ENCODE measurements at places on chromosomes 4 and X.

DNA sequence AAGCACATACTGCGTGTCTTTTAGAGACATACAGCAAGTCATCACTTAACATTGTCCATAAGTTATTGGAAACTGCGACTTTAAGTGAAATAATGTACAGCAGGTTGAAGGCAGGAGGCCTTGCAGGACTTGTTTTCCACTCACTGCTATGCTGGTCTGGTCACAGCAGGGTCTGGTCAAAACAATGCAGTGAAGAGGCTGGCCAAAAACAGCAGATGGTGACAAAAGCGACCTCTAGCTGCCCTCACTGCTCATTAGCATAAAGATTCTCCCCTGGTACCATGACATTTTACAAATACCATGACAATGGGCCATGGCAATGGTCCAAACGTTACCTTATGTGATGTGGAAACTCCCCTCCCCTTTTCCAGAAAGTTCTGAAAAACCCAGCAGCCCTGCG lies 1283.6 kb downstream of the FSTL5 start:
- no peak for DNase-seq

- no peak for DNase-seq
Observed at GRCh38 chr4:152310257-152310656, 225.6 kb downstream of the FBXW7 start.

- no peak for DNase-seq
Observed at GRCh38 chrX:2483398-2484060, 17.2 kb downstream of the DHRSX start.

DNA sequence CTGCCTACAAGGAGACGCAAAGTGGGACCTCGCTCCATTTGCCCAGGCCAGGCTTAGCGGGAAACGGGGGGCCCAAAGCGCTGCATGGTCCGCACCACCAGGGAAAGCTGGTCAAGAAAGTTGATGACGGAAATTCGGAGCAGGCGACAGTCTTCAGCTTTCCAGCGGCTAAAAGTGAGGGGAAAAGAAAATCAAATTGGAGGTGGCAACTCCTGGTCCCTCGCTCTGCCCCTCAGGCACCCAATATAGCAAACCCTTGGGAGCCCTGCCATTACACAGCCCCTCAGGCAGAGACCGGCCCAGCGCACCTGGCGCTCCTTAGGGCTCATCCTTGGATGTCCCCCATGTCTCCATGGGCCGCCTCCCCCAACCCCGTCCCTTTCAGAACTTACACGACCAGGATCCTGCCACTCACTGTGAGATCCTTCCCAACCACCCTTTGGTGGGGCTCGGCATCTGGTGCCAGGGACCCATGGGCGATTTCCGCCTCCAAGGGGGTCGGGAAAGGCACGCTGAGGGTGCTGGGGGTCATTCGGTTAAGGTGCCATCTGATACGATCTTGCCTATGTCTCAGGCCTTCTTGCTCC lies 1.1 kb downstream of the LAGE3 start:
- no peak for DNase-seq

- DNase-seq: no peak
Observed at GRCh38 chrX:149713279-149714050, 1.6 kb downstream of the MAGEA11 start.

DNA sequence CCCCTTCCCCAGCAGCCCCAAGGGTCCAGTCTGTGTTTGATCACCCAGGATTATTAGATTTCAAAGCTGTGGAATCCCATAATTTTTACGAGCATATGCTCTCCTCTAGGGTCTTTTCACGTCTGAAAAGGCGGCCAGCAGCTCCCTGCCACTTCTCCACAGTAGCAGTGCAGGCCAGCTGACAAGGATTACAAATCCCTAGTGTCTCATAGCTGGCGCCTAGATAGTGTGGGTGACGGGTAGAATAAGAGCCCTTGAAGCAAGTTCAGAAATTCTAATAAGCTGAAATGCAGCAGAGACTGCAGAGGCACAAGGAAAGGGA lies 79.4 kb downstream of the RLIM start:
- no peak for DNase-seq

GRCh38 chr4:115749404-115749803 lies 636.0 kb upstream of the NDST4 start:
- no peak for DNase-seq

DNA sequence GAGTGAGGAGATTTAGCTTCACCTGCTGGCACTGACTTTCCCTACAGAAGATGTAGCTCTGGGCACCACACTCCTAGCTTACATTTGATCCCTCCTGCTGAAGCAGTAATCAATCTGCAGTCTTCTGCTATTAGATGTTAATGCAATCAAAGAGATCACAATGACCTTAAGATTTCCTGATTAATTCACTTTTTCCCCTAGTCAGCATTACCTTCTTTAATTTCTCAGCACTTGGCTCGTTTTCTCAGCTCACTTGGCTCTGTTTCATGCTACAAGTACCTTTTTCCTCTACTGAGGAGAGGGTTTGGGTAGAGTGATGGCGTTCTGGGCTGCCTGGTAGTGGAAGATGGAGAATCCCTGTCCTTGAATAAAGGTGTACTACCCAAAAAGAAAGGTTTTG lies 113.0 kb upstream of the PAK3 start:
- no peak for DNase-seq

GRCh38 chr4:168646001-168646768 lies 149.3 kb downstream of the PALLD start:
- no peak for DNase-seq

- no peak for DNase-seq
Observed at GRCh38 chr4:106149026-106149425, 167.0 kb downstream of the TBCK start.

- no peak for DNase-seq
Observed at GRCh38 chrX:69107231-69107739, 58.0 kb downstream of the PJA1 start.

- DNase-seq: no peak
Observed at GRCh38 chrX:129139837-129140598, 383.3 kb downstream of the SMARCA1 start.

- peak; percentile 14 for DNase-seq
Observed at GRCh38 chrX:40468033-40468846, 112.5 kb upstream of the ATP6AP2 start.

DNA sequence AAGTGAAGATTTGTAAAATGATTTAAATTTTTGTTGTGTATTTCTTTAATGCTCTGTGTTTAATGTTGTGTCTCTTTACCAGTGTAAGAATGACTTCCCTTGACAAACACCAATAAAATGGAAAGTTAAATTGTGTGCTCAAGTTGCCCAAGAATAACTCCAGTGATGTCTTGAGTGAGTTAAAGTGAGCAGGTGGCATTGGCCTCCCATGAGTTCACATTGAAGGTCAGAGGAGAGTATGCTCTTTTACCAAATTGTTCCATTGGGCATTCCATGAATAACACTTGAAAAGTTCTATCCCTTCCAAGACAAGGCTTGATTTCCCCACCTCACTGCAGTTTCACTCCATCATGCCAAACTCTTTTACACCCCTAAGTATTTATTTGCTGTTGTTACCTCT lies 4.5 kb downstream of the ANXA5 start:
- no peak for DNase-seq

DNA sequence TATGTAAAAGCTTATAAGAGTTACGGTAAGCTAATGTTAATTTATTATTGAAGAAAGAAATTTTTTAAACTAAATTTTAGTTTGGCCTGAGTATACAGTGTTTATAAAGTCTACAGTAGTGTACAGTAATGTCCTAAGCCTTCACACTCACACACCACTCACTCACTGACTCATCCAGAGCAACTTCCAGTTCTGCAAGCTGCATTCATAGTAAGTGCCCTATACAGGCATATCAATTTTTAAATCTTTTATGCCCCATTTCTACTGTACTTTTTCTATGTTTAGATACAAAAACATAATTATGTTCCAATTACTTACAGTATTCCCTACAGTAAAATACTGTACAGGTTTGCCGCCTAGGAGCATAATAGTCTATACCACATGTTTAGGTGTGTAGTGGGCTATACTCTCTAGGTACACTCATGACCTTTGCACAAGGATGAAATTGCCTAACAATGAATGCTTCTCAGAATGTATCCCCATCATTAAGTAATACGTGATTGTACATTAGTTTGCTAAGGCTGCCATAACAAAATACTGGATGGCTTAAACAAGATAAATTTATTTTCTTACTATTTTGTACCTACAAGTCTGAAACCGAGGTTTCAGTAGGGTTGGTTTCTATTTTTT lies 333.8 kb upstream of the PCDH7 start:
- DNase-seq: no peak

DNA sequence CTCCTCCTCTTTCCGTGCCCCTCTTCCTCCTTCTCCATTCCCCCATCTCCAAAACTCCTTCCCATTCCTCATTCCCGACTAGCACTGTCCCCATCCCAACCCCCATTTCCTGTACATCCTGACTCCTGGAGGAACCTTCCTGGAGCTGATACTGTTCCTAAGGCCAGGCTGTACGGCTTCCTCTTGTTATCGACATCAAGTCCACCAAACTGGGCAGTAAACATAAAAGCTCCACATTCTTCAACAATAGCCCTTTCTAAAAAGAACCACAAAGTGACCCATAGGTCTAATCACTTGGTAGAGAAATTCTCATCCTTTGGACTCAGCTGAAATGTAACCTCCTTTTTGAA lies 22.9 kb downstream of the AWAT2 start:
- DNase-seq: no peak

DNA sequence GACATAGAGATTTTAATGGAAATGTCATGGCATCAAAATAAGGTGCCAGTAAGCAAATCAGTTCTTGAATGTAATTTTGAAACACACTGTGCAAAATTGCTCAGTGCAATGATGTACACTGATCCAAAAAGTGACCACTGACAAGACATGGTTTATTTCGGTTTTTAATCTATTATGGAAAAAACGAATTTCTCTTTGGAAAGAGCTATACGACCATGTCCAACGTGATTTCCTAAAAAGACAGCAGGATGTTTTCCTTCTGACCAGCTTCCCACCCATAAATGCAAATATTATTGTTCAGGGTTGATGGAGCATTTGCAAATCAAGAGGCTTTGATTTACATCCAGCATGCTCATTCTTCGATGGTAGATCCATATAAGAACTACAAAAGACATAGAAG lies 17.1 kb upstream of the MAGEA1 start:
- DNase-seq: no peak

GRCh38 chr4:102809190-102809589 lies 18.2 kb downstream of the UBE2D3 start:
- no peak for DNase-seq

DNA sequence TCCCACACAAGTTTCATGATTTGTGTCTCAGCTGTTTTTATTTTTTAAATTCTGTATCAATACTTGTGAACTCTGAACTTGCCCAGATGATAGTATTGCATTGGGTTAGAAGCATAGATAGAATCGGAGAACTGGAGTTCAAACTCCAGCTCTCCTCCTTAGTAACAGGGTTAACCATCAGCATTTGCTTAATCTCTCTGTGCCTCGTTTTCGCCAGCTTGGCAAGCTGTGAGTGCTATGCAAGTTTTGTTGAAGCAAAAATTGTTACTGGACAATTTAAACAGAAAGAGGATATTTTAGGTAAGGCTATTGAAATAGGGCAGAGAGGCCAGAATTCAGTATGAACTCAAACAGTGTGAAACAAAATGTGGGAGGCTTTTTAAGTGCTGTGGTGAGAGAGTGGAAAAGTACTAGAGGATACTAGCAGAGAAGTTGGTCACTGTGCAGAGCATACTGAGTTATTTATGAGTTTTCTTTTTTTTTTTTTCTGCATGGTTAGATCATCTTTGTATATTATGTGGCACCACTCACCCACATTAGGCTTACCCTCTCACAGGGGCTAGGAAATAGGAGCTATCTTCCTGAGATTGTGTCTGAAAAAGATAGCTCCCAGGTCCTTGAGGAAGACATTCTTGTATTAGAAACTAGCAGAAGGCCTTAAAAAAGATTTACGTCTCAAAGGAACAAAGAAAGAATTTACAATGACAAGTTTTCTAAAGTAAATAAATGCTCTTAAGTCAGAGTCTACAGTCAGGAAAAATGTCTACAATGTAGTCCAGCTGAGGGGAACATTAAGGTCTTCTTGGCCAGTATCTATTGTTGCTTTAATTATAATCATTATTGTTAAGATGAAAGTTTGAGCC lies 1126.6 kb downstream of the FAT4 start:
- DNase-seq: no peak
